ENCODE measurements at places on chromosomes 2 and 18. TPM values are rescaled to one million over a fixed set of nuclear protein-coding genes. Genes with fewer than 3 reads are reported as not detected.
A peak's percentile ranks its signal among the peaks of the same experiment; 100 is the strongest.

- DNase-seq, result no peak
These were observed 34.6 kb upstream of the KLF11 start for GRCh38 chr2:10008809-10009176.

- no peak for DNase-seq
These were observed 77.5 kb upstream of the ITPRID2 start for GRCh38 chr2:181814057-181814491.

DNA sequence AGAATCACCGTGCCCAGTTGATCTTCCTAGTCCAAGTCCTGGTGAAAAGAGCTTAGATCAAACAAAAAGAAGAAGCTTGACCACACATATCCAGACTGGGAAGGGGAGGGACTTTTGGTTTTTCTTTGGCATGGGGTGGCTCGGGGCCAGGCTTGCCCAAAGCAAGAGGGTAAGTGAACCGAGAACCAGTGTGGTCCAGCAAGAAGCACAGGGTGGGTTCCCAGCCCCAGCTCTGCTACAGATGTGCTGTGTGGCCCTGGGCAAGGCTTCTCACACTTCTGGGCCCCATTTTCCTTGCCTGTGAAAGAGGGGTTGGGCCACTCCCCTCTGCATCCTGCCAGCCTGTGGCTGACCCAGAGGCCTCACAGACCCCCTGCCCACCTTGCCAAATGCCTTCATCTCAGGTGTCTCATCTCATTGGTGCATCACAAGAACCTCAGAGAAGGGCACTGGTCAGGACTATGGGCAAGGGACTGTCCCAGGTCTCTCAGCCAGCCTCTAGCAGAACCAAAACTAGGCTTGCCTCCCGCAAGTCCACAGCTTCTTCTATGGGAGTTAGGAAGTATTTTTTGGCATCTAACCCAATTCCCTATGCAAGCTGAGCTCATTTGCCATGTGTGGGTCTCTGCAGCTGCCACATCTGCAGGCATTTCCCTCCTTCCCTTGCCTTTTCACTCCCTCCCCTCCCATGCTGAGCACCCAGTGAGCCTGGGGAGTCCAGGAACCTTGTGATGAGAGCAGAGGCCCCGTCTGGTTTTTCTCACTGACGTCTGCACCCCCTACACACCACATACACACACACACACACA is 6.9 kb downstream of the ATP6V1B1 start:
- DNase-seq, result no peak

TNFRSF11A gene
- 0.16 TPM for total RNA-seq

DNA sequence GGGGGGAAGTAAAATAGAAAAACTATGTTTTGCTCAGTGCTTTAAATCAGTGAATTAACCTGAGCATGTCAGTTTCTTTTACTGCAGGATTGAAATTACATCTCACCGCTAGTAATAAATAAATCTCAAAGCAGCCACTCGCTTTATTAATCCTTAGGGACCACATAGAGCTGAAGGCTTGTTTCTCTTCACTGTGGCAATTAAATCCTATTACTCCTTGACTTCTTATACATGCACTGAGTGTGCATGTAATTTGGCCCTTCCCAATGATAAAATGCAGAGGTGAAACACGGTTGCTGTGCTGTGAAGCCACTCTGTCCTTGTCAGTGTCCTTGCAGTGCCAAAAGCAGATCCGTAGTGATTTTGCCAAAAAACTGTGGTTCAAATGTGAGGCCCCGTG is 77.1 kb upstream of the RBM44 start:
- DNase-seq, result no peak

EMX1 gene
- 3.6 TPM for total RNA-seq

DNA sequence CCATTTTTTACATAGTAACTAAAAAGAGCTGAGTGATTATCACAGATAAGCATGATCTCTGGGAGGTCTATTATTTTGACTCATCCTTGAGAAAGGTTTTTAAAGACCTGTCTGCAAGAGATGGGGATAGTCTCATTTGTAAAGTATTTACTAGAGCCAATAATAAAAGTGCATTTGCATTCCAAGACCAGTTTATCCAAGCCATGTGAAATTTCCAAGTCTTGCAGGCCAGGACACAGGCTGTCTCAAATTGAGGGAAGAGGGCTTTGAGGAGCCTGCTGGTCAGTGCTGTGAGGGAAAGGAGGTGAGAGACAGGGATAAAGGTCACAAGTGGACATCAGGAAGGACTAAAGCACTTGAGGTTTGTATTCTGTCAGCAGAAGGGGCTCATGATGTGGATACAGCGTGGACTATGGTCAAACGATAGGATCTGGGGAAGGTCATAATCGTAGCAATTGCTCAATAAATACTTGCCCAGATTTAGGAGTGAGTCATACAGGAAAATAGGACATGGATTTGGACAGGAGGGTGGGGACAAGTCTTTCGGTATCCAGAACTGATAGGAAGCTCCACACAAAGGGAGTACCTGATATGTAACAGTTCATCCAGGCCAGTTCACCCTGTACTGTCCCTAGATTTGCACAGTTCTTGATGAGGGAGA is 6.6 kb upstream of the CDH2 start:
- DNase-seq, result peak; percentile 18

COLEC12 gene
- total RNA-seq, result 0.44 TPM

GRCh38 chr2:16173893-16174692 is 233.7 kb downstream of the MYCN start:
- no peak for DNase-seq

DNA sequence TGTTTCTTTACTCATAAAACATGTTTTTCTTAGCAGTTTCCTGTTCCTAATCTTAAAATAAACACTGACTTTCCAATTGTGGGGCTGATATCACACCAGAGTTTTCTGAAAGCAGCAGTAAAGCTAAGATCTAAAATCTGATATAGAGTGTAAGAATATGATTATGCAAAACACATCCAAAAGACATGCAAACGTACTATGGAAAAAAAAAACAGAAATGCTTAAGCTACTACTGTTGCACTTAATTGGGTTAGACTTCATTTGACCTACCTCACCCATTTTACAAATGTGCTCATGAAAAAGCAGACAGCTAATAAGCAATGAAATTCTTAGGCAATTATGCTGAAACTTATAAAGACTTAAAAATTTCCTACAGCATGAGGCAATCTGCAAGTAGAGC is 10.5 kb downstream of the CYTIP start:
- no peak for DNase-seq

DNA sequence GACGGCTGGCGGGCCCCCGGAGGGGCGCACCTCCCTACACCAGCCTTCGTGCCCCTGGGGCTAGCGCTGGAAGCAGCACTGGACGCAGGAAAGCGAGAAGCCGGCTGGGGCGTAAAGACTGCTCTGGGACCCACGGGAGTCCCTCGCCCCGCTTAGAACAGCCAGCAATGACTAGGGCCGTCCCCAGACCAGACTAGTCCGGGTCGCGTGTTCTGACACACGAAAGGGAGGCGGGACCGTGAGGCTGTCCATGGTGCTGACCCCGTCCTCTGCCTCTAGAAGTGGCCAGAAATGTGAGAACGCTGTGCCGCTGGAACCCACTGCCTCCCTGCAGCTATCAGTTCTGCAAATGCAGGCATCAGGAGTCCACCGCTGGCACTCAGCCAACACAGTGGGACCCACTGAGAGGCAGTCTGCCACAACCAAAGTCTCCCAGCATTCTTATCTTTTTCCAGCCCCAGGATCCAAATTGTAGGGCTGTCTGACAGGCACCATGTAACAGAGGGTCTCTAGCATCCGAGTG is at the start of gene UCN:
Gene UCN, minus strand, starts transcription at position 87 of the 523 bp plus-strand sequence. CDS start 550 bp downstream, outside the sequence.
- peak; percentile 76 for DNase-seq

- DNase-seq, result peak; percentile 34
These were observed 49.0 kb upstream of the MAP4K3 start for GRCh38 chr2:39486071-39486470.

DNA sequence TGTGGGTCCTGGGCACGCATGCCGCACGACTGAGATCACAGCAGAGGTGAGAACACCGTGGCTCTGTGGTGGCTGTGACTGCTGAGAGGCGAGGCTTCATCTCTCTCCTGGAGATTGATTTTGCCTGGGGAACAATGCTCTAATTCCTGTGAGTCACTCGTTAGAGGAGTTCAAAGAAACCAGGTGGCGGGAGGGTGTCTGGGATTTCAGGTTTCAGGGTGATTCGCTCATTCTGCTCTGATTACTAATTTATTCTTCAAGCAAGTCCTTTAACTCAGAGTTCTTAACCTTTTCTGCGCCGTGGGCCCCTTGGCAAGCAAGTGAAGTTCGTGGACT is 56.3 kb downstream of the GLI2 start:
- no peak for DNase-seq

DNA sequence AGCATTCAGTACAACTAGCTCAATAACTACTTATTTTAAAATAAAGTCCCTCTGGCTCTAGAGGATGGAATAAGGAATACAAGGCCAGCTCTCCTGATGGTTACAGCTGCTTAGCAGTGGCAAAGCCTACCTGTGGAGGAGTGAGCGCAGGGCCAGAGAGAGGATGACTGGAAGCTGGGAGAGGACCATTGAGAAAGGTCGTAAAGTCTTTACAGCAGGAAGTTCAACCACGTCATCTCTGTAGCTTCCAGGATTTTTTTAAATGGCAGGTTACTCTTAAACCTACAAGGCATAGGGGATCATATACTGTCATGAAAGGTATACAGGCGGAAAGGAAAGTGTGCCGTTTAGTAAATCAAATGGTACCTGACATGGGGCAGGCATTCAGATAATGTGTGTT is 26.3 kb downstream of the ANXA4 start:
- no peak for DNase-seq

DNA sequence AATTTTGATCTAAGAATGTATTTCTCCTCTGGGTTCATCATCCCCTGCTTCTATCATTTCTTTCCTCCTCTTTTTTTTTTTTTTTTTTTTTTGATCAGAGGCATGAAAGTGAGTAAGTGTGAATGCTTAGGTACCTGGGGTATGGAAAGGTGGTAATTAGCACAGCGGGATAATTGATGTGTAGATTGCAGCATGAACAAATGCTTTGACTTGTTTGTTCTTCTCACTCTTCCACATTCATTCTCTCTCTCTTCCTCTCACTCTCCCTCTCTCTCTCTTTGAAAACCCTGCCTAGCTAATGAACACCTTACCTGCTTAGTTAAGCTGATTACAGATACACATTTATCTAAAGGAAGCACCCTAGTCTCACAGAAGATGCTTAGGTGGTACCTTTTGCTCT is 74.7 kb downstream of the ZEB2 start:
- no peak for DNase-seq

- DNase-seq, result no peak
These were observed 20.7 kb downstream of the RBM44 start for GRCh38 chr2:237819231-237819630.

DNA sequence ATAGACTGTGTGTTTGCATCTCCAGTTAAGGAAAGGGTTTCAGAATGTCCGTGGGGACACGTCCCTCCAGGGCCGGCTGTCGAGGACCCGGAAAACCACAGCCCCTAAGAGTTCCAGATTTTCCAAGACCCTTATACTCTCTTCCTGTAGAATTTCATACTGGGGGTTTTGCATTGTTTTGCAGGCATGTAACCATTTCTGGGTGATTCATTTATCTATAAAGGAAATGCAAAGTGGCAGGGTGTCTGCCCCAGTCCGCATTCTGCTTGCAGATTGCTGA is 8.5 kb downstream of the SP9 start:
- no peak for DNase-seq

- DNase-seq, result no peak
These were observed 33.5 kb upstream of the EML4 start for GRCh38 chr2:42135381-42136312.

- no peak for DNase-seq
These were observed 2.3 kb downstream of the ASB3 start for GRCh38 chr2:53784436-53784835.

- no peak for DNase-seq
These were observed 405.8 kb downstream of the EPHA4 start for GRCh38 chr2:221166292-221166691.

TXNDC9 gene
- total RNA-seq, result 48.2 TPM

- no peak for DNase-seq
These were observed 99.5 kb upstream of the FHL2 start for GRCh38 chr2:105498281-105498846.

DNA sequence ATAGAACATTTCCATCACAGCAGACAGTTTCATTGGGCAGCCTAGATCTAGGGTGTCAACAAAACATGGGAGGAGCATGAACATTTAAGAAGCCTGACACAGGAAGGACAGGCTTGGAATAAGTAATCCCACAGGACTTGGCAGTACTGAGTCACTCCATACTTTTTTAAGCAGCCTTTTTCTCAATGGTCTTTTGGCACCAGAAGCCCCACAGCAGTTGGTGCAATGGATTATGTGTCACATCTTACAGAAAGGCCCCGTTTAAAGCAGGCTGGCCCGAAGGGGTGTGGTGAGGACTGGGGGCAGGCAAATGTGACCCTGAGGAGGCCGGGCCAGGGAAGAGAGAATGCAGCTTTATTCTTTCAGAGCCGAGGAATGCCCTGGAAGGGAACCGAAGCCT is 26.6 kb downstream of the SPTBN1 start:
- DNase-seq, result no peak

DNA sequence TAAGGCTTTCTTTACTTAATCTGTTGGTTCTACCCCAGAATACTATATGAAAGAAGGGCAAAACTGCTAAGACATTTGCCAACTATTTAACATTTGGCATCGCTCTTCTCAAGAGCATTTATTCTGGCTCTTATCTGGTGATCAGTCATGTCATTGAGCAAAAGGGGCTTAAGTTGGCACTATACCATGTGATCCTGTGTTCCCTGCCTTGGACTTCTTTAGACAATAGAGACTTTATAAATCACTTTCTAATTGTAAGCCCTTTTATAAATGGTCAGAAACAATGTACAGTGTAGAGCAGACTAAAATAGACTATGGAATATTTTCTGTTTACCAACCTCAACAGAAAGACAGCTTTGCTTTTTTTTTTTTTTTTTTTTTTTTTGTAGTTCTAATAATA is 52.1 kb downstream of the GTF3C3 start:
- DNase-seq, result no peak

MDH1B gene
- 0.34 TPM for total RNA-seq

CIDEA gene
- total RNA-seq, result not detected

- DNase-seq, result no peak
These were observed 36.8 kb downstream of the COX7A2L start for GRCh38 chr2:42324244-42324643.

DNA sequence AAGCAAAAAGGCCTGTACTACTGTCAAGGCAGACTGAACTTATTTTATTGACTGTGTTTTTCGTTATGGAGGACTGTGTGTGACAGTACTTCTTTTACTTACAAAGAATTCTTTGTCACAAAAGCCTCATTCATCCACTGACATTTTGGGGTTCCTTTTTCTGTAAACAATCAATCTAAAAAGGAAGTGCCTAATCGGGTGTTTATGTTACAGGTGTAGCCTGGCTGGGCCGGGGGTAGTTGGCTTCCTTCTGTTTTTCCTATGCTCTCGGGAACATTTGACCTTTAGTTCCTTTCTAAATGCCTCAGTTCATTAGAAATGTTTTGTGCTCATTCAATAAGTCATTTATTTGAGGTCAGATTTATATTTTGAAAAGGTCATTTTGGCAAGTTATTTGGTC is 8.3 kb downstream of the ZCCHC2 start:
- no peak for DNase-seq

DNA sequence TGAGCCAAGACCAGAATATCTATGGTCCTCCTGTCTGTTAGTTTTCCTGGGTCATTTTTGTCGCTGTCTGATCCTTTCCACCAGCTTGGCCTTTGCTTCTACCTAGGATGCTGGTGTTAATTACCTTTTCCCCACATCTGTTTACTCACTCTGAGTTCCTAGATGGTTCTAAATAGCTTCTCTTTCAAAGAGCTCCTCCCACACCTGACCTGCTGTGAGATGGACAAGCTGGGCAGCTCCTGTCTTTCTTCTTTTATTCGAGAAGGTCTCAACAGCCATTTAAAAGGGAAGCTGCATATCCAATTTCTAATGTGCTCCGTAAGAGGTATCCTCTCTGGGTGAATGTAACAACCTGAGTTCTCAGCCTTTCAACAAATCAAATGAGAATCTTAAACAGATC is 156.2 kb downstream of the HRH4 start:
- DNase-seq, result no peak

- DNase-seq, result no peak
These were observed 37.0 kb downstream of the MRPL30 start for GRCh38 chr2:99217929-99218501.

RELCH gene
- 16.8 TPM for total RNA-seq

All from Caco-2 (cell line).